ENCODE measurements at places on chromosomes 4 and X.
A peak's percentile ranks its signal among the peaks of the same experiment; 100 is the strongest.

- no peak for DNase-seq
Measured at GRCh38 chr4:6509587-6509986, 37.2 kb upstream of the PPP2R2C start.

- no peak for DNase-seq
Measured at GRCh38 chr4:92814677-92815076, 510.9 kb downstream of the GRID2 start.

DNA sequence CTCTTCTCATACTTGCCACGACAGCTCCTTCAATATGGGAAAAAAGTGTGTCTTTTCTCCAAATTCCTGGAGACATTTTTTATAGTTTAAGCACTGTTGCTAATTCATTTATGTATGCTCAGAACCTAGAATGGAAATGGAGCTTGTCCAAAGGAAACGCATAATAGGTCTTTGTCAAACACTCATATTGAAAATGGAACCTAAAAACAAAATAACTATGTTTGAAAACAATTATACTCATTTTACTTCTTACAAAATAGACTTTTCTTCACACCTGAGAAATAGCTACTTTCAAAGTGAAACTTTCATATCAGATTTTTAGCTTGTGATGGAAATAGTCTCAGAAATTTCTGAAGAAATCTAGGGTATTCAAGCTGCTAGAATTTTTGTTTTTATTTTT, 529.7 kb upstream of the BOD1L1 start:
- no peak for DNase-seq

DNA sequence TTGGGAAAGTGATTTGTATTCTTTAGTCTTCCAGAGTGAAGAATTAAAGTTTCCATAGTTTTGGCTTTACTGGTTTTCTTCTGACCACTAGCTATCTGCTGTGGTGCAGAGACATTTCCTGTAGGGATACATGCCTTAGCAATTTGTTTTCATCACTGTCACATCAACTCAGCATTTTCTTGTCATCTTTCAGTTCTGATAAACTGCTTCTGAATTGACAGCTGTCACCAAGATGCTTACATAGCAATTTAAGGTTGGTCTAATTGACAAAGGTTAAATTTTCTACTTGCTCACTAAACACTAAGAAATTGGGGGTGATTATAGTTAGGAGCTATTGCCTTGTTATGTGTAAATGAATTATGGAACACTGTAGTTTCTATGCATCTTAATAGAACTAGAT, 232.5 kb downstream of the TEX13A start:
- DNase-seq = no peak

DNA sequence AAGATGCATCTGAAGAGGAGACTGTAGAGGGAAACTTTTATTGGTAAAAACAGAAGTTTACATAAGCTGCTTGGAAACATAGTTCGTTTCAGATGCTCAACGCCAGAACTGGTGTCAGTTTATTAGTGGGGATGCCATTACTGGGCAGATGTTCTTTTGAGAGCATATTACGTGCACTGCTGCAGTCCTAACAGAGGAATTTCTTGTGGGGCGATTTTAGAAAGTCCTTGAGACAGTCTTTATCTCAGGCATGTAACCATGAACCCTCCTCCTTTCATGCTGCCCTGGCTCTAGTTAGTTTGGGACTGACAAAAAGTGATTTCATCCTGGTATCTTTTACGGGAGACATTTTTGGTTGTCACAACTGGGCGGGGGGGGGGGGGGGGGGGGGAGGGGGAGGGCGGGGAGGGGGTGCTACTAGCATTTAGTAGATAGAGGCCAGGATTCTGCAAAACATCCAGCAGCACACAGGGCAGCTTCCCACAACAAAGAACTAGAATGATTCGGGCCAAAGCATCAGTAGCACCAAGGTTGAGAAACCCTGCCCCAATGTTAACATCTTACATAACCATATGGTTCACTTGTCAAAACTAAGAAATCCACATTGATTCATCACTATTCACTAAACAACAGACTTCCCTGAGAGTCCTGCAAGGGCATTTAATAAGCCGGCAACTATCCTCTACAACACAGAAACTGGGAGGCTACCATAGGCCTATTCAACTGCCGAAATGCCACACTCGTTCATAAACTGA, 118.6 kb upstream of the FTHL17 start:
- DNase-seq = peak; percentile 52

GRCh38 chrX:41471786-41472185, 24.6 kb downstream of the NYX start:
- DNase-seq = no peak

DNA sequence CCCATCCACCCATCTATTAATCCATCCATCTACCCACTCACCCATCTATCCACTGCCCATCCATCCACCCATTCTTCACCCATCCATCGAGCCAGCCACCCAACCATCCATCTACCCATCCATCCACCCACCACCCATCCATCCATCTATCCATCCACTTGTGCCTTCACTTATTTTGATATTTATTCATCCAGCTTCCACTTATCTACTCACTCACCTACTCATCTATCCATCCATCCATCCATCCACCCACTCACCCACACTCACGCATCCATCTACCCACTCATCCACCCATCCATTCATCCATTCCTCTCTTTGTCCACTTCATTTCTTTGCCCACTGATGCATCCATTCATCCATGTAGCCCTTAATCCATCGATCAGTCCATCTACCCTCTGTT, 72.9 kb upstream of the AFAP1 start:
- no peak for DNase-seq

DNA sequence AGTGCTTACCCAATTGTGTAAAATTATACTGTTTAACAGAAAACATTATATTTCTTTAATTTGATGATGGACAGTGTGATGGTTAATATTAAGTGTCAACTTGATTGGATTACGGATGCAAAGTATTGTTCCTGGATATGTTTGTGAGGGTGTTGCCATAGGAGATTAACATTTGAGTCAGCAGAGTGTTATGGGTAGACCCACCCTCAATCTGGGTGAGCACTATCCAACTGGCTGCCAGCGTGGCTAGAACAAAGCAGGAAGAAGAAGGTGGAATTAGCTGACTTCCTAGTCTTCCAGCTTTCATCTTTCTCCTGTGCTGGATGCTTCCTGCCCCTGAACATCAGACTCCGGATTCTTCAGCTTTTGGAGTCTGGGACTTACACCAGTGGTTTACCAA, 42.1 kb downstream of the HS6ST2 start:
- no peak for DNase-seq

- no peak for DNase-seq
Measured at GRCh38 chrX:18468599-18468998, 43.2 kb downstream of the CDKL5 start.

- peak; percentile 94 for DNase-seq
Measured at GRCh38 chr4:40316782-40317635, 18.1 kb upstream of the CHRNA9 start.

- peak; percentile 7 for DNase-seq
Measured at GRCh38 chr4:5220028-5220427, 168.7 kb downstream of the STK32B start.

GRCh38 chr4:1217366-1217765, 31.6 kb downstream of the CTBP1 start:
- no peak for DNase-seq

GRCh38 chr4:181307824-181308223, 935.4 kb upstream of the TENM3 start:
- no peak for DNase-seq

GRCh38 chrX:3286196-3286945, 60.1 kb downstream of the MXRA5 start:
- DNase-seq = peak; percentile 82

- no peak for DNase-seq
Measured at GRCh38 chr4:189513421-189513820, 427.3 kb upstream of the FRG1 start.

DNA sequence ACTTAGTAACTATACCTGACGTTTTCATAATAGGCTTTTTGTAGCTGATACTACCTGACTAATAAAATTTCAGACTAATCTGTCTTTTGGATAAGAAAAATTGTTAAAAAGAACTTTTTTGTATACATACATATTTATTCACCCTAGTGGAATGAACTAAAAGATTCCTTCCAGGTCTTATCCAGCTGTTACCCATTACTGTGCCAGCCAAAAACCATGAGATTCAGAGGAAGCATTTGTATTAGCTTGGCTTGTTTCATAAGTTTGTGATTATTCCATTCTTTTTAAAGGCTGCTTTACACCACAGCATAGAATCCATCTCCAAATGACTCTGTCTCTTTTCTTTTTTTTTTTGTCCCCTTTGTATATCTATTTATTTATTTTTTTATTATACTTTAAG, 149.4 kb downstream of the FAT4 start:
- DNase-seq = no peak

DNA sequence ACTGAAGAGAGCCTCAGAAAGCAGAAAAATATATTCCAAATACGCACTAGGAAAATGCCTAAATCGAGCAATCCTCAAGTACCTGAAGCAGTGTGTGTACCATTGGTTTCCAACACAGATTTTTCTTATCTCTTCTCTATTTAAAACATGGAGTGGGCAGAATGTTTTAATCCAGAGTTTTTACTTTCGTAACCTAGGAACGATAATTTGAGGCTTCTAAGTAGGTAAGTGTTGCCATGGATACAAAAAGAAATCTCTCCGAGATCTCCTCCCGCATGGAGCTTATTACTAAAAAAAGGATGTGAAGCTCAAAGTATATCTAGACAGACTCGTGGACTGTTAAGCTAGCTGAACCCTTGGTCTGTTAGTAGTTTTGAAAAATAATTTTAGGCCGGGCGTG, 23.0 kb upstream of the OTUD4 start:
- DNase-seq = no peak

- DNase-seq = peak; percentile 45
Measured at GRCh38 chr4:88880501-88881226, 176.3 kb downstream of the FAM13A start.

- no peak for DNase-seq
Measured at GRCh38 chr4:41211951-41212615, 2.3 kb downstream of the APBB2 start.

DNA sequence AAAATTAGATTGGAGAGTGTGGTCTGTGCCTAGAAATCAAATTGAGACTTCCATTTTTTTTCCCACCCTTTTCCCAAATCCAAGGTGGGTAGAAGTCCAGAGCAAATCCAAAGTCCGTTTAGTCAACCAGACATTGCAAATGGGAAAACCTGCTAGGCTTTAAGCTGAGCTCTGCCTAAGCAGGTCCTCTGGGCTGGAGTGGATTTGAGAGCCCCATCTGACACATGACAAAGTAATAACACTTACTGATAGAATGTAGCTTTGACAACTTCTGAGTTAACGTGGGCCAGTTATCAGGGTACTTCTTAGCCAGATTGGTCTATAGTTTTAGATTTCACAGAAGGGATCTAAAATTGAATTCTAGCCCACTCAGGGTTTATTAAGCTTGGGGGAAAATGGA, 242.3 kb downstream of the GALNTL6 start:
- no peak for DNase-seq

DNA sequence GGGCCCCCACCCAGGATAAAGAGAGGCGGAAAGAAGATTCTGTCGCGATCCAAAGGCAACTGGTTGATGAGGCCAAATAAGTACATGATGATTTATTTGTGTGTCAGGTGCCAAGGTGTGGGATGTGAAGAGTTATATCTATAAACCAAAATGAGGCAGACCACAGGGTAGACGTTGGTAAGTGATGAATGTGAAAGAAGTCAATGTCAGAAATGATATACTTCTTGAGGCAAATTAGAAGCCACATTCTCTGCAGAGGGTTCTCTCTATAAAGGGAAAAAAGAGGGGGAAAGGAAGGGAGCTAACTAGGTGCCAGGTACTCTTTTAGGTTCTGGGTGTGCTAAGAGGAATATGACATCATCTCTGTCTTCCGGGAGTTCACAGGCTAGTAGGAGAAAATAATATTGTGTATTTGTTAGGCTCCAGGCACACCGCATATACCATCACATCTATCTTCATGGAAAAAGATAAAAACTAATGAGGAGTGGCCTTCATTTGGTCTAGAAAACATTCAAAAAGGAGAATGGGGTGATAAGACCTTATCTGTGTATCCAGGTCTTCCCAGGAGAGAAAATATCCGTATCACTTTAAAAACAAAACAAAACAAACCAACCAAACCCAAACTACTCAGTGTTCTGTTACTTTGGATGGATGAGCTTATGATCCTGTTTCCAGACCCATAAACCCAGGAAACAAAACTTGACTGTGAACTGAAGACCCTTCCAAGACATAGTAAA, 4.8 kb upstream of the SH2D1A start:
- DNase-seq = no peak

GRCh38 chr4:16092682-16093319, 9.0 kb upstream of the PROM1 start:
- no peak for DNase-seq
